ENCODE measurements at places on chromosomes 5 and 9.

- DNase-seq, result no peak
Measured at GRCh38 chr9:87910821-87911220, 6.9 kb upstream of the SPATA31C1 start.

GRCh38 chr5:1174122-1174936 is 27.1 kb upstream of the SLC6A19 start:
- no peak for DNase-seq

- DNase-seq, result no peak
Measured at GRCh38 chr9:128677794-128678193, 11.2 kb upstream of the SET start.

GRCh38 chr5:67297376-67297775 is 100.8 kb upstream of the CD180 start:
- DNase-seq, result no peak

GRCh38 chr9:127506814-127507750 is 55.8 kb downstream of the LRSAM1 start:
- no peak for DNase-seq

DNA sequence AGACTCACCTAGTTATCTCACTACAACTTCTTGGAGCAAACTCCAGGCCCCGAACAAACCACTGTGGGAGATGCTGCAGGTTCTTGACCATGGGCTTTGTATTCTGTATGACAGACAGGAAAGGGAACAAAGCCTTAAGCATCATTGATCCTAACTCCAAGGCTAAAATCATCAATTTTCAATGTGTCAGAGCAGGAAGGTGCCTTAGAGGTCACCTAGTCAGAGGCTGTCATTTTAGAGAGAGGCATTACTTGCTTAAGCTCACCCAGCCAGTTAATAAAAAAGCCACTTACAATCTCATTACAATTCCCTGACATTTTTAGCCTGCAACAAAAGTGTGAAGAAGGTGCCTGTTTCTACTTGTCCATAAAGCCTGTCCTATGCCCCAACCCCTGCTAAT is 272.7 kb downstream of the FAM114A2 start:
- DNase-seq, result no peak

- DNase-seq, result no peak
Measured at GRCh38 chr5:66307647-66308241, 163.6 kb downstream of the SREK1 start.

- peak; percentile 49 for DNase-seq
Measured at GRCh38 chr9:20623021-20623747, 885 bp upstream of the MLLT3 start.

DNA sequence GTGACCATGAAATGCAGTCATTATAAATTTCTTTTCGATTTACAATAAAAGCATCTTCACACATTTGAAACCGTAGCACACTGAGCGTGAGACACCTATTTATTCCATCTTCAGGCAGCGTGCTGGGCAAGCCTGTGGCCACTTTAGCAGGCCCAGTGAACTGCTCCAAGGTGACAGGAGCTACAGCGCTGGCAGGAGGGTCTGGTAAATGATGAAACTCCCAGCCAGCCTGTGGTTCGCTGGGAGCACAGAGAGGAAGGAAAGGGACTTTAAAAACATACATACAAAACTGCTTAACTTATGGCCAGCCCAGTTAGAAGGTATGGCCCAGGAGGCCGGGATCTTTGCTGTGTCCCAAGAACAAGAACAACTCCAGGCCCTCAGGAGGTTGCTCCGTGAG is 5.1 kb downstream of the RAPGEF1 start:
- DNase-seq, result no peak

DNA sequence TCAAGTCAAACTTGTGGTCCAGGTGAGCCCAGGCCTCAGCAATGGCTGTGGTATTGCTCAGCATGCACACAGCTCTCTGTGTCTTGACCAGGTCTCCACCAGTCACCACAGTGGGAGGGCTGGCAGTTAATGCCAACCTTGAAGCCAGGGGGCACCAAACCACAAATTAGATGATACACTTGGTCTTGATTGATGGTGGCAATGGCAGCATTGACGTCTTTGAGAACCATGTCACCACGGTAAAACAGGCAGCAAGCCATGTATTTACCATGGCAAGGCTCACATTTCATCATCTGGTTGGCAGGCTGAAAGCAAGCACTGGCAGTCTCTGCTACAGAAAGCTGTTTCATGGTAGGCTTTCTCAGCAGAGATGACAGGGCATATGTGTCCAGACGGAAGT is 40.0 kb downstream of the NIM1K start:
- DNase-seq, result no peak

- DNase-seq, result no peak
Measured at GRCh38 chr5:96509721-96510350, 76.8 kb upstream of the PCSK1 start.

DNA sequence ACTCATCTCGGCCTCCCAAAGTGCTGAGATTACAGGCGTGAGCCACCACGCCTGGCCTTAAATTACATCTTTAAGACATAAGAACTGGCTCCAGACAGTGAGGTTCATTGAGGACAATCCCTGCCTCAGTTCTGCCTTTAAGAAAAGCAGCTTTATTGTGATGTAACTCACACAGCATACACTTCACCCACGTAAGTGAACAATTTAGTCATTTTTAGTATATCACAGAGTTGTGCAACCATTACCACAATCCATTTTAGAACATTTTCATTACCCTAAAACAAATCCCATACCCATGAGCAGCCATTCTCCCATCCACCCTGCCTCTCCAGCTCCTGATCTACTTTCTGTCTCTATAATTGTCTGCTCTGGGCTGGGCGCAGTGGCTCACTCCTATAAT is 24.0 kb upstream of the LTC4S start:
- no peak for DNase-seq

DNA sequence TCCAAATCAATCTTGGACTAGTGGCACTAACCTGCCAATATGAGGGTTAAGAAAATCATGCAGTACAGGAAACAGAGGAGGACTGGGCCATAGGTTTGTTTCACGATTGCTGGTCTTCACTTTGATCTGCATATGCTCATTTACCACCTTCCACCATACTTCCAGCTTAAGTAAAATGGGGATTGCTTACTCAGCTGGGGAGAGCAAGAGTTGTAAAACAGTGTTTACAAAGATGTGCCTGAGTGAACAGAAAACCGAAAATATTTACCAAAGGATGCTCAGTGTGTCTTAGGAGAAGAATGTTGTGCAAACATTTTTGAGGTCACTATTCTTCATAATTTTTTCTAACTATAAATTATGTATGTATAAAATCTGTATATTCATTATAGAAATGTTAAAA is 65.1 kb upstream of the DNAH5 start:
- DNase-seq, result no peak

DNA sequence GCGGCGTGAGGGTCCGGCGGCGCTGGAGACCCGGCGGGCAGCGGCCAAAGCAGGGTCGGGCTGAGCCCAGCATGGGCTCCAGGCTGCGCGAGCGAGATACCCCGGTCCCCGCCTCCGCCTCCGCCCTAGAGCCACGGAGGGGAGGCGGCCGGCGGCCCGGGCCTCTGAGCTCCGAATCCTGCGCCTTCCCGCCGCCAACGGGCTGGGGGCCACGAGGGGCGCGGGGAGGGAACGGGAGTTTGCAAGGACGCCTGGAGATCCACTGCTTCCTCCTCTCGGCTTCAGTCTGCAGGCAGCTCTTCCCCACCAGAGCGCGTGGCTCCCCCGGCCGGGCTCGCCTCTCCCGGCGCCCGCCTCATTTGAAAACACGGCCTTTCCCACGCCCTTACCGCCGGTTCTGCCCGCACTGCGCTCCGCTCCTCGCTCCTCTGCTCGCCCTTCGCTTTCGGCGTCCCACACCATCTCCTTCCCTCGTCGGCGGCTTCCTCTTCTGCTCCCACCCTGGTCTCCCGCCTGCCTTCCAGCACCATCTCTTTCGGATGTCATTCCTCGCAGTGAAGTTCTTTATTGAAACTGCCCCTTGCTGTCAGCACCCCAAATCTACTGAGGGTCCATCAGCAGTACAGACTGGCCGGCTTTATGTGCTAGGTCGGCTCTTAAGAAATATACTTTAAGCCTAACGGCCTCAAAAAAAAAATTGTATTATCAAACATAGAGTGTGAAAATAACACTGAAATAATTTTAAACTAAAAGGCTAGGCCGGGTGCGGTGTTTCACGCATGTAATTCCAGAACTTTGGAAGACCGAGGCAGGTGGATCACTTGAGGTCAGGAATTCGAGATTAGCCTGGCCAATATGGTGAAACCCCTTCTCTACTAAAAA is 105.0 kb upstream of the FAM120A start:
- no peak for DNase-seq
